SK-MEL-5 (cell line): ENCODE measurements at places on chromosomes 1 and 21.

GRCh38 chr1:232207073-232207866, 422.7 kb downstream of the SIPA1L2 start:
- DNase-seq, result no peak

- no peak for DNase-seq
Measured at GRCh38 chr1:156423422-156424352, 54.7 kb downstream of the RHBG start.

DNA sequence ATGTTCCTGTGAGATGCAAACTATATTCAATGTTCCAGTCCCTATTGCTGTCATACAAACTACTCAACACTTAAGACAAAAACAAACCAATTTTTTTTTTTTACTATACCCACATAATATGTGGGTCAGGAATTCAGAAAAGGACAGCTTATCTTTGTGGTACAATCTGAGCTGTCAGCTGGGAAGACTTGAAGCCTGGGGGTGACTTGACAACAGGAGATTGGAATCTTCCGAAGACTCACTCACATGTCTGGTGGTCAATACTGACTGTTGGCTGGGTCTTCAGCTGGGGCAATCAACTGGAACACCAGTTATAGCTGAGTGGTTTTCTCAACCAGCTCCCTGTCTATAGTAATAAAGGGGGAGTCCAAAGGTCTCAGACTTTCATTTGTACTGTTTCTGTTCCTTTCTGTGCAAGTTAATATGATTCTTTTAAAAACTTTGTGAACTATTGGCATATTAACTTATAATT, 81.7 kb upstream of the ATP1B1 start:
- no peak for DNase-seq

DNA sequence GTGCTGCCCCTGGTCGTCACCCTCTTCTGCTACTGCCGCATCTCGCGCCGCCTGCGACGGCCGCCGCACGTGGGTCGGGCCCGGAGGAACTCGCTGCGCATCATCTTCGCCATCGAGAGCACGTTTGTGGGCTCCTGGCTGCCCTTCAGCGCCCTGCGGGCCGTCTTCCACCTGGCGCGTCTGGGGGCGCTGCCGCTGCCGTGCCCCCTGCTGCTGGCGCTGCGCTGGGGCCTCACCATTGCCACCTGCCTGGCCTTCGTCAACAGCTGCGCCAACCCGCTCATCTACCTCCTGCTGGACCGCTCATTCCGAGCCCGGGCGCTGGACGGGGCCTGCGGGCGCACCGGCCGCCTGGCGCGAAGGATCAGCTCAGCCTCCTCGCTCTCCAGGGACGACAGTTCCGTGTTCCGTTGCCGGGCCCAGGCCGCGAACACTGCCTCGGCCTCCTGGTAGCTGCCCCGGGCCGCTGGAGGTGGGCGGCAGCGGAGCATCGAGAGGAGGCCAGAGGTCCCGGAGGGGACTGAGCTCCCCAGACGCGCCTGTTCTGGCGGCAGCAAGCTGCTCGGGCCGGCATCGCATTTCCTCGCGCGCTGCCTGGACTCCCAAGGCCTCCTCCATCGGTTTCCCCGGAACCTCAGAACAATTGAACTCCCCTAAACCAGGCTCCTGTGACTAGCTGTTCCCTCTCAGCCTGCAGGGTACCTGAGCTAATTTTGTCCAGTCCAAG, 1.1 kb downstream of the GPR25 start:
- no peak for DNase-seq

DNA sequence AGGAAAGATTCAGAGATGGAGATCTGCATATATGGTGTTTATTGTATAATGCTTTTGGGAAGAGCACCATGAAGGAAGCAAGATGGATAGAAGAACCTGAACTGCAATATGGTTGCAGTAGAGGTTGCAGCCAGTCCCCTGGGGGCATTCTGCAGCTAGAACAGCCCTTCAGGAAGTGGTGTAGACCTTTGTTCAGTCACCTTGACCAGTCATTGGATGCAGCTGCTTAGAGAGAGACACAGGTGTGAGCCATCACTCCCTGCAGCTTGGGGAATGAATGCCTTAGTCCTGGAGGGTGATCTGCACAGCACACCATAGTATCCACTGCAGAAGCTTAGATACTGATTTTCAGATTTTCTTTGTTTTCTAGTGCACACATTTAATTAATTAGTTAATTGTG, 42.3 kb downstream of the NEK7 start:
- DNase-seq, result no peak

- DNase-seq, result no peak
Measured at GRCh38 chr1:64505232-64505943, 35.5 kb downstream of the CACHD1 start.

DNA sequence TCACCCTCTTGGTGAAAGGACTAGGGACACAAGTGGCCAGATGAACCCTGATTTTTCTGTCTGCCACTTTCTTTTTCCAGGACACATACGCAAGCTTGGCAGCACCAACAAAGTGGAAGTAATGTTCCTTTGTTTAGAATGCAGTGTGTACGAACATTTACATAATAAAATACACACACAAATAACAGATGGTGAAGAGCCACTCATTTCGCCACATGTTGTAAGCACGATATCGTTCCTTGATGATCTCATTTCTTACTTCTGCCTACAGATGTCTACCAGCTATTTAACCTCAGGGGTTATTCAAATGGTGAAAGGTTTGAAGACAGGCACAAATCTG, 670.2 kb upstream of the CXADR start:
- DNase-seq, result no peak

DNA sequence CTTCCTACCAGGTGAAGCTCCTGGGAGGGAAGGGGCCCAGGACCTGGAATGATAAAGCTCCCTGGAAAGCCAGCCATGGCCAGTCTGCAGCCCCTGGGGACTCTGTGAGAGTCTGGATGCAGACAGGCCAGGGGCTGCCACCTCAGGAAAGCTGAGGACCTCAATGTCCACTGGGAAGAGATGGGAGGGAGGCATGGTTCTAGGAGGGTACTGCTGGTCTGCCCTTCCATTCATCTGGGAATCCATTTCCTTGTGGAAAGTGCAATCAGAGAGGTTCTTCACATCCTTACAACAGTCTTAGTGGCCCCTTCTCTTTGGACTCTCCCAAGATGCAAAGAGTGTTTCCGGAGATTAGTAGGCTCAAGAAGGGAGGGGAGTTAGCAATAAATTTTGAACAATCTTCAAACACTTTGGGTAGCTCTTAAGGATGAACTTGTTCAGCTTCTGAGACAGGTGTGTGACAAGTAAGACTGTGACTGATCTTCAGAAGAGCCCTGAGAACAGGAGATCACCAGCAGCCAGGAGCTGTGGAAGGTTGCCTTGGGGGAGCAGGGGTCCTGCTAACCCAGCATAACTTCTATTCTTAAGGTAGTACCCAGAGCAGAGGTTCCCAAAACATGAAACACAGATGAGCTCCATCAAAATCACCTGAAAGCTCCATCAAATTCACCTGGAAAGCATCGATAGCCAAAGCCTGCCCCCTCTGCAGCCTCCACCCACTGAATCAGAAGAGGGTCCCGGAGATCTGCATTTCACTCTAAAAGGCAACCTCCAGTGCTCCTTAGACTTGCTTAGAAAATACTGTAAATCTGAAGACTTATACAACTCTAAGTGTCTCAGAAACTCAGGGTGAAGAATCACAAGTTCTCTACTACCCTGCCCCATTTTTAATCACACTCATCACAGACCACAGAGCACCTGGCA, 616 bp upstream of the LAX1 start:
- no peak for DNase-seq

DNA sequence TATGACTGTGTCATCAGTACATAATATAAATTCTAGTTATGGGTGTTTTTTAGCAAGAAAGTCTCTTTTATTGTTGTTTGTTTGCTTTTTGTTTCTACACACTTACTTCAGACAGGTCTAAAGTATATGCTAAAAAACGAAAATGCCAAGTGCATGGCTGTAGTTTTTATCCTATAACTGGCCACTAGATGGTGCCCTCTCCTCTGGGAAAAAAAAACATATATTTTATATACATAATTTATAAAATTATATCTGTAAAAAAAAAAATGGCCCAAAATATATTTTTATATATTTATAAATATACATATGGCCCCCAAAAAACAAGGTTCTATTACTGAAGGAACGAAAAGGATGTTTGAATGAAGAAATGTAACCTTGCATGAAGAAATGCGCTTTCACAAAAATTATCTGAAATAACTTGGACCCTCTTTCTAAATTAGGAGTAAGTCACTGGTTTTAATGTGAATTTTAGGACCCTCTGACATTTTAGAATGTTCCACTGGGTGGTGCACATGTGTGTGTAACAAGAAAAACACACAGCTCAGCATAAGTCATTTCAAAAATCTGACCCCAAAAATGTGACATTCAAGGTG, 93.5 kb downstream of the TTLL7 start:
- peak; percentile 43 for DNase-seq

DNA sequence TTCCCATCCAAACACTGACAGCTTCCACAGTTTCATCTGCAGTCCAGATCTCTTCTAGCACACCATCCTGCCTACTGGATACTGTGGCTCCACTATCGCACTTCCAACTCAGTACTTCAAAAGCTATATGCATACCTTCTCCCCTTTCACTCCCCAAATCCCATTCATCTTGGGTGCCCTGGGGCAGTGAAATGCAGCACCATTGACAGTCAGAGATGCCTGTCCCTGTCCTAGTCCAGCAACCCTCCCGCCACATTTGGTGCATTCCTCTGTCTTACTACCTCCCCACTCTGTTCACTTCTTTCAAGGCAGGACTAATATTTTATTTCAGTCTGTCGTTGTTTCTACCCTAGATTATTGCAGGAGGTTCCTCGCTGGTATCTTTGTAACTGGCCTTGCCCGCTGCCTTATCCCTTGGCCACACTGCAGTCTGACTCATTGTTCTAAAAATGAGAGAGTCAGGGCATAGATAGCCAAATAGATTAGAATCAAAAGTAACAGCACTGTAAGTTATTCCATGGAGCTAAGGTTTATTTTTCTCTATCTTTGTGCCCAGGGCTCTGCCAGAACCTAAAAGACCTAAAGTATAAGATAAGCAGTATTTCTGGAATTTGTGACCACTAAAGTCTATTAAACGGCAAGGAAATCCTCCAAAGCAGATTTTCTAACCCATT, 96.7 kb downstream of the ESRRG start:
- no peak for DNase-seq

DNA sequence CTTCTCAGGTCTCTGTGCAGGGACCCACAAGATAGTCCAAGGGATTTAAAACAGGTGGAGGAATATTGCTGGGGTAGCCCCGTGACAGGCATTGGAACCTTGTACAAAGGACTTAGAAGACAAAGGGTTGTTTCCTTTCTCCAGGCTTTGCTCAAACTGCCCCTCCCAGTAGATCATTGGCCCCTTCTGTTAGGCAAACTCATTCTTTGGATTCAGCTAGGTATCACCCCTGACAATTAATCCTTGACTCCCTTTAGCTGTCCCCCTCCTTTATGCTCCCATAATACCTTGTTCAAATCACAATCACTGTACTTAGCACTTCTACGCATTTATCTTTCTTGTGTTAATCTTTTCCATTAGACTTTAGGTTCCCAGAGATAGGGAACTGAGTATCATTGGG, 360.5 kb downstream of the KCNH1 start:
- DNase-seq, result no peak

GRCh38 chr1:247287460-247287859, 31.6 kb downstream of the VN1R5 start:
- DNase-seq, result no peak

DNA sequence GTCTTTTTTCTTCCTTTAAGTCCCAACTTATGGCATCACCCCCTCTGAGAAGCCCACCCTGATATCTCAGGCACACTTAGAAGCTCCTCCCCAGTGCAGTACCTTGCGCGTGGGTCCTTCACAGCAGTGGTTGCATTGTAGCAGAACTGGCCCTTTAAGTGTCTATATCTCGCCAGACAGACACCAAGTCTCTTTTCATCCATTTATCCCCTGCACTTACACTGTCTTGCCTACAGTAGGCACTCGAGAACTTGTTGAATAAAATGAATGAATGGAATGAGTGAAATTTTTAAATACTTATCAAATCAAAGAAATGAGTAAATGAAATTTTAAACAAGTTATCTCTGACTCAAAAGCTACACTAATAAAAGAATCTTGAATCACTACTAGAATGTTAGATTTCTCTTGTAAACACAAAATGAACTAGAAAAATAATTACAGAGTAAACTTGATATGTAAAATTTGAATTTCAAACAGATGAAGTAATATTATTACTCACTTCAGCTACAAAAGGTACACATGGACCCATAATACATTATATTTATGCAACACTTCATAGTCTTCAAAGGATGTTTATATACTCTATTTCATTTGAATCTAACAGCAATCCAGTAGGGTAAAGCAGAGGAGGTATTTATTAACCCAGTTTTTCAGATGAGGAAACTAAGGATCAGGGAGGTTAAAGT, 54.7 kb upstream of the MAN1A2 start:
- DNase-seq, result peak; percentile 80

- no peak for DNase-seq
Measured at GRCh38 chr1:87358219-87358618, 29.5 kb downstream of the LMO4 start.

DNA sequence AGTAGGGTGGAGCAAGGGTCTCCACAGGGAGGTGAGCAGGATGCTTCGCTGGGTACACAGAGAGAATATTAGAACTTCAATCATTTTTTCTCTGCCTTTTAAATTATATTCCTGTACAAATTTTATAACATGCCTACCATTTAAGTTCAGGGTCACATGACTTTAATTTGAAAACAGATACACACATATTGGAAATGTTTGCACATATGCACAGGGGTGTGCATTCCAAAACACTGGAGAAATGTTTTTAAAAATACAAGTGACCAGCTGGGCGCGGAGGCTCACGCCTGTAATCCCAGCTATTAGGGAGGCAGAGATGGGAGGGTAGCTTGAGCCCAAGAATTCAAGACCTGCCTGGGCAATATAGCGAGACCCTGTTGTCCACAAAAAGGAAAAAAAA, 39.7 kb downstream of the NIPAL3 start:
- no peak for DNase-seq

DNA sequence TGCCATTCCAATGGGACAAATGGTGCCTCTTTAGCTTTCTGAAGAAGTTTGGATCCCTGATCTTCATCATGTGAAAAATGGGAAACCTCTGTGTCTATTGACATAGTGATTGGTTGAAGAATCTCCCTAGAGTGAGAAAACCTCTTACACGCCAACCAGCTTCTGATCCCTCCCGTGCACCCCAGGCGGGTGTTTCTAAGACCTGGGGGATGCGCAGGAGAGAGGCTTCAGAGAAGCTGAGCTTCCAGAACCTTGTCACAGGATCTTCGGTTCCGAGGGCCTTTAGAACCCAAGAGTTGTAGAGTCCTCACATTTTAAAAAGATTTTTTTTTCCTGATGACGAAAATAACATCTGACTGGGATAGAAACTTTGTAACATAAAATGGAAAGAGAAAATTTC, 11.3 kb downstream of the PODN start:
- no peak for DNase-seq
